ENCODE measurements at places on chromosomes 13 and 19.

DNA sequence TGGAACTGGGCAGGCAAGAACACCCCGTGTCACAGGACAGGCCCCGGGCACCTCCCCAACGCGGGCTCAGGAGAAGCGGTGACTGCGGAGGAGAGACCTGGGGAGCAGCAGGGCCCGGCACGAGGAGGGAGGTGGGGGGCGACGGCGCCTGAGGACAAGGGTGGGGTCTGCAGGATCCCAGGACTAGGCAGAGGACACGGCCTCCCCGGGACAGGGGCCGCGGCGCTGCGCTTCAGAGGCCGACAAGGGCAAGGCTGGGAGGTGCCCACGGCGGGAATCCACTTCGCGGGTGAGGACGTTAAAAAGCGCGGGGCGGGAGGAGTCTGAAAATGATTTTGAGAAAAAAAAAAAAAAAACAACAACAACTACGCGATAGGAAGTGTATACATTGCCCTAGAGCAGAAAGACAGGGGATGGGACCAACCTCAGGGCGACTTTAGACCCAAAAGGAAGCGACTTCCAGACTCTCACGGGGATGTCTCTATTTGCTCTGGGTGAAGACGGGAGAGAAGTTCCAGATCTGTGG is 44.9 kb downstream of the ZNF611 start:
- DNase-seq = no peak

GRCh38 chr19:13020002-13020414 is 24.7 kb downstream of the NFIX start:
- DNase-seq = no peak

DNA sequence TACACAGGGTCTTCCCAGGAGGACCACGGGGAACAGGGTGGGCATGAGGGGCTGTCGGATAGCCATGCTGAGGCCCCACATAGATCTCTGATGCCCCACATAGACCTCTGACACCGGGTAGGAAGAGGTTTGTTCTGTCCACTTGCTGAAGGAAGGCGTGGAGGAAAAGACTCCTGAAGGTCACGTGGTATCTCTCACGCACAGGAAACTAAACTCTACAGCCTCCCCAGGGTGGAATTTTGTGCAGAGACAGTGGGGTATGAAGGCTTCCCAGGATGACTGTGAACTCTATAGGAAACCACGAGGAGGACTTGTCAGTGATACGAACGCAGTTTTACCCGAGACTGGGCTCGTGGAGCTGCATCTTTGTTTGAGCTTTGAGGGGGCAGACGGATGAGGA is 2.8 kb downstream of the EVI5L start:
- DNase-seq = no peak

- DNase-seq = peak; percentile 86
Observed at GRCh38 chr13:59531571-59532091, 632.1 kb downstream of the DIAPH3 start.

- no peak for DNase-seq
Observed at GRCh38 chr13:108368250-108368905, 98.9 kb downstream of the TNFSF13B start.

GRCh38 chr19:40245506-40246128 is 19.1 kb upstream of the CCNP start:
- DNase-seq = no peak

DNA sequence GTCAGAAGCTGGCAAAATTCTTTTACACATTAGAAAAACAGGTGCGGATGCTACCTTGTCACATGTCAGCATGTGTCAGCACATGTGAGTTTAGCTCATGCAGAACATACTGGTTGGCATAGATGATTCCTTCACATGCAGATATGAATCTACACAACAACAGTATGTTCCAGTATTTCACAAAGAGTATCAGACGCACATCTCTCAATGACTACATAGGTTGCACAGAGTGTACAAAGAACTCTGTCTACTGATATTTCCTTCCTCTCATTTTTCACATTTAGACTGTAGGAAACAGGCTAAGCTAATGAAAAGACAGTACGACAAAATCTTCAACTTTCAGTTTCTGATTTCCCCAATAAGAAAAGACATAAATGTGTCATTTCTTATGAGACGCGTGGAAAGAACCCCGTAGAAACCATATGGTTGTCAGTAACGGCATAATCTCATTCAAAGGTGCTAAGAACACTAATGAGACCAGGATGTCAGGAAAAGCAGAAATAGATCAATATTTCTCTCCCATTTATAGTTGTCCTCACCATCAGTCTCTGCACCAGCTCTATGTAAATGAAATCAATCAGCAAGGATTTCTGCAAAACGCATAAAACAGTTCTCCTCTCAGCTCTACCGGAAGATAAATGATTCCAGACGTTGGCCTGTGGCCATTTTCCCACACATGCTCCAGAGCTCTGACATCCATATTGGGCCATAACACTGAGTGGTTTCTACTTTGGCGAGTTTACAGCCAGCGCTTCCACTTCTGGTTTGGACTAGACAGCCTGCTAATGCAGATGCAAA is 81.2 kb downstream of the STARD13 start:
- DNase-seq = no peak

DNA sequence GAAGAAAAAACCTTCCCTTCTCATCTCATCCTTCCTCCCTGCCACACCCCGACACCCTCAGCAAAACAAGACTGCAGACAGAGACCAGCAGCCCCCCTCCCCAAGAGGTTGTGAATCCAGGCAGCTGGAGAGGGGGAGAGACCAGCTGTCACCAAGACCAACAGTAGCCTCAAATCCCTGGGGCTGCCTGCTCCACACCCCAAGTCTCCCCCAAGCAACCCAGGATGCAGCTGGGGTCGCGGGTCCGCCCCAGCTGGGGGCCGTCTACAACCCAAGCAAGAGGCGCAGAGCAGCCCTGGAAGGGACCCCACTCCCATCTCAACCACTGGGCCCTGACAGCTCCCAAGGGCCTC is 7.1 kb downstream of the KLF16 start:
- no peak for DNase-seq

DNA sequence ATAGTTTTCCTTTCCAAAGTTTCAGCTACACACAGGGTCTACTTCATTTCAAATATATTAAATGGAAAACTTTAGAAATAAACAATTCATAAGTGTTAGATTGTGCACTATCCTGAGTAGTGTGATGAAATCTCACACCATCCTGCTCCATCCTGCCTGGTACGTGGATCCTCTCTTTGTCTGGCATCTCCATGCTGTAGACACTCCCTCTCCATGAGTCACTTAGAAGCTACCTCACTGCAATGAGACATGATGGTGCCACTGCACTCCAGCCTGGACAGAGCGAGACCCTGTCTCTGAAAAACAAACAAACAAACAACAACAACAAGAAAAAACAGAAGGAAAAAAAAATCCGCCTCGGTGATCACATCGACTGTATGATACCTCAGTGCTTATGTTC is 191.8 kb downstream of the PCCA start:
- DNase-seq = no peak

DNA sequence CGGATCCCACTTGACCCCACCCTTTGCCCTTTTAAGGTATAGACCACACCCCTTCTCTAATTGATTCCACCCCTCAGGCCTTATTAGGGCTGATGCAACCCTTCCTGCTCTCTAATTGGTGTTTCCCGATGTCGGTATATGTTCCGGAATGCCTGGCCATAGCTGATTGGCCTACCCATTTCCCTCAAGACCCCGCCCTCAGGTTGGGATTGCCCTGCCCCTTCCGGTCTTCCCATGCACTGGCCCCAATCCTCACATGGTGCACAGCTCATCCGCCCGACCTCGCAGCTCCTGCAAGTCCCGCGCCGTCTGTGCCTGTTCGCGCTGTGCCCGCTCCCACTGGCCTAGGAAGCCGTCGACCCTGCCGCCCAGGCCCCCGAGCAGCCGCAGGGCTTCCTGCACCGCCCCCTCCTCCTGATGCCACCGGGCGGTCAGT is 18.1 kb downstream of the TSKS start:
- no peak for DNase-seq

DNA sequence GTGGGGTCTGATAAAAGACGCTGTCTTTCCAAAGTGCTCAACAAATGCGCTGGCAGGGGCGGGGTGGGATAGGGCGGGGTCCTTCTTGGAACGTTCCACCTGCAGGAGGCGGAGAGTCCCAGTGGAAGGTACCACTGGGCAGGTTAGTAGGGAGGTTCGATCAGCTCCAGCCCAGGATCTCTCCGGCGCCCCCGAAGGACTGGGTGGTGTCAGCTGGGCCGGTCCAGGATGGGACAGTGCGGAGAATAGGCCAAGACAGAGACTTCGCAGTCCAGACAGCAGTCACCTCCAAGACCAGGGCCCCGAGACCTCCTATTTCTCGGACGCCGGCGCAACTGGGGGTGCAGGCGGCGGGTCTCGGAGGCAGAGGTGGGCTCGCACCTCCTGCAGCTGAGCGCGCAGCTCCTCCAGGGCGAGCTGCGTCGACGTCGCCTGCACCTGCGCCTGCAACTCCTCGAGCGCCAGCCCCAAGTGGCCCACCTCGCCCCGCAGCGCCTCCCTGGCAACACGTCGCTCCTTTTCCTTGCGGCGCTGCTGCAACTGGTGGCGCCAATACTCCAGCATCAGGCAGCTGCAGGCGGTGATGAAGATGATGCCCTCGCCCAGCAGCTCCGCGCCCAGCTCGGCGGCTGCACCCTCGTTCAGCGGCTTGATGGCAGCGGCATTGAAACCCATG is 21.6 kb downstream of the VASP start:
- peak; percentile 7 for DNase-seq

DNA sequence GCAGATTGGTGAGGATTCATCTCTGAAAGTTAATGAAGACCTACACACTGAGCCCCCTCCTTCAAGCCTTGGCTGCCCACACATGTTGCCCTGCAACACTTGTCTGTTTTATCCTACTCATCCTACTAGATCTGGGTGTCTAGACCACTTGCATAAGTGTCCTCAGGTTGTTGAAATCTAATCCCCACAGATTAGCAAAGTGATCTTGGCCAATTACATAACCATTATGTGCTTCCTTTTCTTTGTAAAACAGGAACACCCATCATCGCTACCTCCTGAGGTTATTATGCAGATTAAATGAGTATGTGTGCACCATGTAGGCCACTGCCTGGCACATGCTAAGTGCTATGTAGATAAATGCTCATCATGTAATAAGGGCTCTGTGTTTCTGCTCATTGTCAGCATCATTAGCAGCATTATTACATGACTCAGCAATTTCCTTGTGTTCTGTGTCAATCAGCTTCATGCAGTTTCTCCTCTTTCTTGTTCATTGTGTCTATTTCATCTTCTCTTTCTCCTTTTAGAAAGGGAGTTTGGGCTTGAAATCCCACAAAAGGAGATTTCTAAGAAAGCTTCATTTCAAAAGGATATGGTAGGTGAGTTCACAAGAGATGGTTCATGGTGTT is 15.1 kb downstream of the ZNF175 start:
- no peak for DNase-seq

GRCh38 chr19:41339936-41340335 is 13.8 kb downstream of the TGFB1 start:
- DNase-seq = no peak
